ENCODE measurements at places on chromosomes 13 and 19.

GRCh38 chr19:35773020-35773806, 2.2 kb upstream of the ARHGAP33 start:
- DNase-seq: no peak

GRCh38 chr19:10736189-10736588, 18.3 kb downstream of the DNM2 start:
- no peak for DNase-seq

- DNase-seq: no peak
Measured at GRCh38 chr19:11296264-11296663, 304 bp downstream of the TSPAN16 start.

DNA sequence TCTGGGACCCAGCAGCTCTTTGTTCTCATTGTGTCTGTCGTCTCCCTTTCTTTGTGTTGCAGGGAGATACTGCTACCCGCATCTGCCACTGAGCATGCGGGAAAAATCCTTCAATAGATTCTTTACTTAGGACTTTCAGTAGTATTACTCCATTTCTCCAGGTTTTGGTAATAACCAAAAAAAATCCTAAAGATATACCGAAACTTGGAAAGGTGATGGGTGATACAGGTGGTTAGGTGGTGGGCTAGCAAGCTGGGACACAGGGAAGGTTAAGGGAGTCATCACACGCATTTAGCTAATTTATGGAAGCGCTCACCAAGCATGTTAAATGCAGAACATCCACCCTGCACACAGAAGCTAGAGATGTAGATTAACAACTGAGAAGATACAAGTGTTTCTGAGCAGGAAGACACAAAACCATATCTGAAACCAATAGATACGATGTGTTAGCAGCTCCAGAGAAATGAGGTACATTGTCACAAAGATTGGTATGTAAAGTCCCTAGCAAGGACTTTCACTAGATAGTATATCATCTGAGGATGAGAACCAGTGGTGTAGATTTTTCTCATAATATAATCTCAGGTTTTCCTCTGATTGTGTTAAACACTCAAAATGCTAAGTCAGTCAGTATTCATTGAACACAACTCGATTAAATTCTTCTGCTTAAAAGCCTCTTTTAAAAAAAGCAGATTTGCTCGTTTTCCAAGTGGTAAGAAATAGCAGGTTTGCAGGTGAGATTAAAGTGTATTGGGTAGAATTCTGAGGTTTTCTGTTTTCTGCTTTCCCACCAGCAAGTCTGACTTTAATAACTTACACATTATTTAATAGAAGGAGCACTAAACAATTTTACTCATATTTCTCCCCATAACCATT, 1.2 kb upstream of the SLAIN1 start:
- DNase-seq: no peak

GRCh38 chr19:13189600-13189999, 39.4 kb downstream of the IER2 start:
- no peak for DNase-seq

DNA sequence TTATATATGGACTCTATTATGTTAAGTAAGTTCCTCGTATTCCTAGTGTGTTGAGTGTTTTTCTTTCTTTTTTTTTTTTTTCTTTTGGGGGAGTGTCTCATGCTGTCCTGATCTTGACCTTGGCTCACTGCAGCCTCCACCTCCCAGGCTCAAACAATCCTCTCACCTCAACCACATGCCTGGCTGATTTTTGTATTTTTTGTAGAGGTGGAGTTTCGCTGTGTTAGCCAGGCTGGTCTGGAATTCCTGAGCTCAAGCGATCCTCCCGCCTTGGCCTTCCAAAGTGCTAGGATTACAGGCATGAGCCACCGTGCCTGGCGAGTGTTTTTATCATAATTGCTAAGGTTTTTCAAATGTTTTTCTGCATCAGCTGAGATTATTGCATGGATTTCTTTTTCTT, 10.7 kb upstream of the ZNF480 start:
- no peak for DNase-seq

DNA sequence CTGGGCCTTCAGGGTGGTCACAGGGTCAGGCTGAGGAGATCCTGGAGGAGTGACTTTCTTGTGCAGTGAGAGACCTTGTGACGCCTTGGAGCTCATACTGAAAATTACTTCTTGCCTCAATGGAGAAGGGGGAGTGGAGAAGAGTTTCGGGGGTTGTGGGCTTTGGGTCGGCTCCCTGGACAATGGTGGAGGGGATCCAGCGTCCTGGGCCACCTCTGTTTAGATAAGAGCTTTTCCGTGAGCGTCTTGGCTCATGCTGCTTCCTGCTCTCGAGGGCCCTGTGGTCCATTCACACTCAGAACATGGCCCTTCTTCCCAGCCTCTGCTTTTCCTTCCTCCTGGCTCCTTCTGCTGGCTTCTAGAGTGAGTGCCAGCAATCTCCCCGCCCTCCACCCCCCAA, 81.9 kb downstream of the FLT1 start:
- DNase-seq: no peak

DNA sequence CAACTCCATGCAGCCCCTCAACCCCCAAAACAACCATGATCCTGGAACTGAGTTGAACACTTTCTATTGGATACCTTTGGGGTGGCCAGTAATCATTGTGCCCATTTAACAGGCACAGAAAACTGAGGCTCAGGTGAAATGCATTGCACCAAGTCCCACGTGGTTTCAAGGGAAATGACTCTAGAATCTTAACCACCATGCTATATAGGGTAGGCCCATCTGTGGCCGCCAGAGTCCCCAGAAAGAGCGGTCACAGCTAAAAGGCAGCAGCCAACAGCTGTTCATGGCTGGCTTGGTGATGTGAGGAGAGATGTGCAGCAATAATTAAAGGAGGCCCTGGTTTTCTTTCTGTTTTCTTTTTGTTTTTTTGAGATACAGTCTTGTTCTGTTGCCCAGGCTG, 2.6 kb downstream of the CNN1 start:
- no peak for DNase-seq

GRCh38 chr19:3057275-3057714, 5.0 kb downstream of the TLE5 start:
- DNase-seq: no peak

DNA sequence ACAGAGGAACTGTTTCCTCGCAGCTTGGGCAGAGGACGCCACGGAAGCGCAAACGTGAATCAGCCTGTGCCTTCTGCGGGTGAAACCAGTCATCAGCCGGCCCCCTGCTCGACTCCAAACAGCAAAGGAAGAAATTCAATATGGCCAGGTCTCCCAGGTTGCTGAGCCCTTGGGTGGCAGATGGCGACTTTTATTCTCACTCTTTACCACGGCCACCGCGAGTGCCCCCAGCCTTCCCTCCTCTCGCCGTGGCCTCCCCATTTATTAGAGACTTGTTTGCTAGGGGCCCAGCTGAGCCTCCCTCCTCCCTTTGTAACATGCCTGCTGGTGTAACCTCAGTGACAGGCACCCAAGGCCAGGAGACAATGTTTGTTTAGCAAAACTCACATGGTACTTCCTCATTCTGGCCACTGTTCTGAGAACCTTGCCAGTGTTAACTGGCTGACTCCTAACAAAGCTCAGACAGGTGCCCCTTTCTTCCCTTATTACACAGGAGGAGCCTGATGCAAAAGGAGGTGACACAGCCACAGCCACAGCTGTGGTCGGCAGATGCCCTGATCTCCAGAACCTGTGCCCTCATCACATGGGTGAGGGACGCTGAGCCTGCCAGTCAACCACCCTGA, 5.8 kb downstream of the RAB20 start:
- DNase-seq: no peak

DNA sequence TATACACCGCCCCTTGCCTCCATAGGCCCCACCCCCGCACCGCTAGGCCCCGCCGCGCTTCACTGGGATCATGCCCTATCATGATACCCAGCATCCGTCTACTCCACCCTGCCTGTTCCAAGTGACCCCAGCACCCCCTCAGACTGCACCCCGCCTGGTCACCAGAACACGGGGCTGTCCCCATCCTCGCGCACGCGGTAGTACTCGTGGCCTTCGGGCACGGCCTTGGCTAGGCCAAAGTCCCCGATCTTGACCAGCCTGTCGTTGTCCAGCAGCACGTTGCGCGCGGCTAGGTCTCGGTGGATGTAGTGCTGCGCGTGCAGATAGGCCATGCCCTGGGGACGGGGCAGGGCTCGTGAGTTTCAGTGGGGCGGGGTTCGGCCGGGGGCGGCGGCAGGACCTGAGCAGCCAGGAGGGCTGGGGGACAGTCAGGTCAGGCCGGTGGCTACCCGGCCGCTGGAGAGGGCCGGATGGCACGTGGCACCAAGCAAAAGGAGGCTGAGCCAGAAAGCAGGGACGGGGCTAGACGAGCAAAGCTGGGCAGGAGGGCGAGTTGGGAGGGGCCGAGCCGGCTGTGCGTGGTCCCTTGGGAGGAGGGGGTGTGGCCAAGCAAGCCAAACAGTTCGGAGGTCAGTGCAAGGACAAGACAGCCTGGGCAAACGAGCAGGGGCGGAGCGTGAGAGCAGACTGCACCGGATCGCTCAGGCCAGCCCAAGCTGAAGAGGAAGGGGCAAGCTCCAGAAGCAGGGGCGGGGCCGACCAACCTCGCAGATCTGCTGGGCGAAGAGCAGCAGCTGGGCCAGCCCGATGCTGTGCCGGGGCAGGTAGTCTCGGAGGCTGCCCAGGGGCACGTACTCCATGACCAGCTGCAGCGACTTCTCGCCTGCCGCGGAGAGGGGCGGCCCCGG, 13.6 kb upstream of the ICAM3 start:
- DNase-seq: no peak

GRCh38 chr13:43154156-43154651, 130.8 kb downstream of the DNAJC15 start:
- DNase-seq: no peak

DNA sequence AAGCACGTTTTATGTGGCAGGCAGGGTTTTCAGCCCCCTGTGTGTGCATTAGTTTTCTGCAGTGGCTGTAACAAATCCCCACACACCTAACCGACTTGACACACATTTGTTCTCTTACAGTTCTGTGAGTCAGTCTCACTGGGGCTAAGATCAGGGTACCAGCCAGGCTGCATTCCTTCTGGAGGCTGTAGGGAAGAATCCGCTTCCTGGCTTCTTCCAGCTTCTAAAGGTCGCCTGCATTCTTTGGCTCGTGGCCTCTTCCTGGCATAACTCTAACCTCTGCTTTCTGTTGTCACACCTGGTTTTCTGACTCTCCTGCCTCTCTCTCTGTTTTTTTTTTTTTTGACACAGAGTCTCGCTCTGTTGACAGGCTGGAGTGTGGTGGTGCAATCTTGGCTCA, 6.4 kb downstream of the ELSPBP1 start:
- no peak for DNase-seq

DNA sequence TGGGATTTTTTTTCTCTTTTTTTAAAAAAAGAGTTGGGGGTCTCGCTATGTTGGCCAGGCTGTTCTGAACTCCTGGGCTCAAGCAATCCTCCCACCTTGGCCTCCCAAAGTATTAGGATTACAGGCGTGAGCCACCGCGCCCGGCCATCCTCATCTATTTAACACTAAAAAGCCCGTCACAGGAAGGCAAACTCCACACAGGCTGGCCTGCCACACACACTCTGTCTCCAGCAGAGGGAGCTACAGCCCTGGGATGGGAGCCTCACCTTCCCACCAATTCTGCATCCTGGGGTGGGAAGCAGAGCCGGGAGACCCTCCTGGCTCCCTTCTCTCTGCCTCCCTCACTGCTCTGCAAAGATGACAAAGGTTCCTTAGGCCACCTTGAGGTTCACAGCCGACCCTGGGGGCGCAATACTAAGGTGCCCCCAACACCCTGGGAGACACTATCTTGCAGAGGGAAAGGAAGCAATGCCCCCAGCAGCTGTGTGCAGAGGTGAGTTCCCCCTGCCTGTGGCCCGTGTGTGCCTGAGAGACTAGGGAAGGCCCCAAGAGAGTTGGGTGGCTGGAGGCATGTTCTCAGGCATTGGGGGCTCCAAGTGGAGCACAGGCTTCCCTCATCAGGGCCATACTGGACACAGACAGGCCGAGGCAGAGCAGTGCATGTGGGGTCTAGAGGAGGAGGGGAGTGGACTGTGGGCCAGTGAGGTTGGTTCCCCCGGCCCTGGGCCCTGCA, 27.4 kb upstream of the TIMM44 start:
- no peak for DNase-seq

DNA sequence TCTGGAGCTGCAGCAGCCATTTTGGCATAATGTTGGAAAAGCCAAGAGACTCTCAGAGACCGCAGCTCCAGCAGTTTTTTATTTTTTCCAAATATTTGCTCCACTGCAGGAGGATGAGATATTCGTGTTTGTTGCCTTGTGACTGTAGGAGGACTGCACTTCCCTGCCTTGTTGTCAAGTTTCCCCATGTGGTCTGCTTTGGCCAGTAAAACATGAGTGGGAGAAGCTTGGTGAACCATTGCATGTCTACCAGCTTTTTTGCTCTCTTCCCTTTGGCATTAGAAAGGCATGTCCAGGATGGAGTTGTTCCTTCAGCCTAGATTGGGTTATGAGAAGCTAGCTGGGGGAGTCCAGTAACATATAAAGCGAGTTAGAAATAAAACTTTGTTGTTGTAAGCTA, 47.7 kb upstream of the ALOX5AP start:
- no peak for DNase-seq

DNA sequence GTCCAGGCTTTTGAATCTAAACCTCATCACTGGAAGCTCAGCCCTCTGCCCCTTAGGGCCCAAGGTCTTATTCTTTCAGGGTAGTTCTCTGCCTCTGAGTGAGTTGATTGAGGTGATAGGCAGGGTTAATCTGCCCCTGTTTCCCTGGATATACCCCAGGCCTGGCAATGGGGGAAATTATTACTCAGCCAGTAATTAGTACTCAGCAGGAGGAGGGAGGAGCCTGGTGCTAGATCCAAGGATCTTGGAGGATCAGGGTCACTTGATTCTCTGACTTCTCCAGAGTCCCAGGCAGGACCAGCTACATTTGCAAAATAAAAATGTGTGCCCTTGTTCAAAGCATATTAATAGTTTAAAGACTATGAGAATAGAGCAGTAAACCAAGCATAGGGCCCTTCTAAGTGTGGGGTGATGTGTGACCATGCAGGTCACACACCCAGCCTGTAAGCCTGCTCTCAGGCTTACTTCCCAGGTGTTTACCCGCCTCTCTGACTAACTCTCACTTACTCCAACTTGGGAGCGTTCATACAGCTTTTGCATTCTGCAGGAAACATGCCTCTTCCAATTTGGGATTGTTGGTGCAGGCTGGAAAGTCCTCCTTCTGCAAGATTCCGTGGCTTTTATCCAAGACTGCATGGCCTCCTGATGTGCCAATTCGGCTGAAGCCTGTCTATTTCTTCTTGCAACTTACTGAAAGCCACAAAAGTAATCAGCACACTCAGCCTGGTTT, 7.9 kb upstream of the STK24 start:
- no peak for DNase-seq

DNA sequence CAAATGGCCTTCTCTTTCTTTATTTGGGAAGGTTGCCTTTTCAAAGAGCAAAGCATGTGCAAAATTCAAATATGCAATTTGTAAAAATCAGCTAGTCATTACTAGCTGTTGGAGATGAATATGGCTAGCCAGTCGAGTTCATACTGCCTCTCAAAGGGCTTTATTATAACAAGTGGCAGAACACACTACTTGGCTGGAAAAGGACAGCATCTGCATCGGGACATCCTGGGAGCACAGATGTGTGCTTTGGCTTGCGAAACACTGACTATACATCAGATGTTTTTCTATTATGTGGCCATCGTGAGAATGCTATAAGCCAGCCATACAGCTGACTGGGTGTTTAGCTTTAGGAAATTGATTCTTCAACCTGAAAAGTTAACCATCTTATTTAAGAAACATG, 424.2 kb downstream of the KCTD12 start:
- DNase-seq: no peak

All from stimulated activated CD8-positive, alpha-beta memory T cell treated with anti-CD3 and anti-CD28 coated beads, Interleukin-4, amount 100 ng/mL, for 4 hours (primary cell).